ENCODE measurements at places on chromosomes 5 and 9.

DNA sequence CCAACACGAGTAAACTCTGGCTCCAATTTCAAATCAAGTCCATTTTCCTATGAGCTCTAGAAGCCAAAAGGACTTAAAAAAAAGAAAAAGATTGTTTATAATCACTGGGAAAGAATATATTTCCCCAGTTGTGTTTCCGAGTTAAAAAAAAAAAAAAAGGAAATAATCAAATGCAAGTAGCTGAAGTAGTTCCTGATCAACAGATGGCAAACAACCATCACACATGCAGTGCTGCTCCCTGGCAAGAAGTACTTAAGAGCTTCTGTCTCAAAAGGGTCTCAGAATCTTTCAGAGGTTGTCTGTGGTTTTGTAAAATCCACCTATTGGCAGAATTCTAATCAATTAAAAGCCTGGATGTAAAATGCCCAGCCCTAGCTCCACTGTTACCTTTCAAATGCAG is 387.9 kb downstream of the RAB3C start:
- no peak for DNase-seq

- DNase-seq, result no peak
Measured at GRCh38 chr9:84789463-84789830, 119.9 kb downstream of the NTRK2 start.

DNA sequence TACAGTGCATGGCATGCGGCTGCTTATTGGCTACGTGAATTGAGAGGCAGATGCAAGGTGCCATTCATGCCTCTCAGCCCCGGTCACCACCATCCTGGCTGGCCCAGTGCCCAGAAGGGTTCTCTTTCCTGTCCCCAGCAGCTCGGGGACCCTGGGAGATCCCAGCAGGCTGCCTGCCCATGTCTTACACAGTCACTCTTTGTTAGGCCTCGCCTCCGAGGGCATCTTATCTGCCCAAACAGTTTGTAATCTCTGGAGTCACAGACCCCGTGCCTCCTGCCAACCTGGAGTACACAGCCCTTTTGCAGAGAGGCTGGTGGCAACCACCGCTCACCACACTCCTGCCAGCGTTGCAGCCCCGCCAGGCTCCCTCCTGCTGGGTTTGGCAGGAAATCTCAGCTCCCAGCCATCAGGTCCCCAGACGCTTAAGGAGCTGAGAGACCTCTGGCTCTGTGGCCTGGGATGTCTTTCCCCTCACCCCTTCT is 7.0 kb upstream of the AK1 start:
- peak; percentile 60 for DNase-seq

- no peak for DNase-seq
Measured at GRCh38 chr9:127136880-127137639, 14.6 kb upstream of the ANGPTL2 start.

DNA sequence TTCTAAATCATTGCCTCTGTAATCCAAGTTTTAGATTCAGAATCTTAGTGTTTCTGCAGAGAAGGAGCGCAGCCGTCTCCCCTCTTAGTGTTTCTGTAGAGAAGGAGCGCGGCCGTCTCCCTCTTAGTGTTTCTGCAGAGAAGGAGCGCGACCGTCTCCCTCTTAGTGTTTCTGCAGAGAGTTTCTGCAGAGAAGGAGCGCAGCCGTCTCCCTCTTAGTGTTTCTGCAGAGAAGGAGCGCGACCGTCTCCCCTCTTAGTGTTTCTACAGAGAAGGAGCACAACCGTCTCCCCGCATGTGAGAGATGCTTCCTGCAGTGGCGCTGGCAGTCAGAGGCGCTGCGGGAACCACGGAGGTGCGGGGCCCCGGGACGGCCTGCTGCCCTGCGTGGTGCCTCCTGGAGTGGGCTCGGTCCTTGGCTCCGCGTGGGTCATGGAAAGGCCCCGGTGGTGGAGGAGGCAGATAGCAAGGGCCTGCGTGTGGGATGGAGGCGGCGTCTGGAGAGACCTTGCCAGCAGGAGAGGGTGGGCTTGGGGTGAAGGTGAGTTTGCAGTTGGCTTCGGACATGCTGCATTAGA is 10.9 kb downstream of the CEP72 start:
- no peak for DNase-seq

DNA sequence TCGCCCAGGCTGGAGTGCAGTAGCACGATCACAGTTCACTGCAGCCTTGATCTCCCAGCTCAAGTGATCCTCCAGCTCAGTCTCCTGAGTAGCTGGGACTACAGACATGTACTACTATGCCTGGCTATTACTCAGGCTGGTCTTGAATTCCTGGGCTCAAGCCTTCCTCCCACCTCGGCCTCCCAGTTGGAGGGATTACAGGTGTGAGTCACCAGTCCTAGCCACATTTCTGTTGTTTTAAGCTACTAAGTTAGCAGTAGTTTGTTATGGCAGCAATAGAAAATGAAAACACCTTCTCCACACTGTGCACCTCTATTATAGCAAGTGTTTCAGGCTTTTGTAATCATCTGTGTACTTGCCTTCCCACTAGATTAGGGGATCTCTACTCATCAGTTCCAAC is 588.9 kb upstream of the TLE4 start:
- no peak for DNase-seq

- DNase-seq, result no peak
Measured at GRCh38 chr9:87278971-87279733, 218.5 kb upstream of the DAPK1 start.

DNA sequence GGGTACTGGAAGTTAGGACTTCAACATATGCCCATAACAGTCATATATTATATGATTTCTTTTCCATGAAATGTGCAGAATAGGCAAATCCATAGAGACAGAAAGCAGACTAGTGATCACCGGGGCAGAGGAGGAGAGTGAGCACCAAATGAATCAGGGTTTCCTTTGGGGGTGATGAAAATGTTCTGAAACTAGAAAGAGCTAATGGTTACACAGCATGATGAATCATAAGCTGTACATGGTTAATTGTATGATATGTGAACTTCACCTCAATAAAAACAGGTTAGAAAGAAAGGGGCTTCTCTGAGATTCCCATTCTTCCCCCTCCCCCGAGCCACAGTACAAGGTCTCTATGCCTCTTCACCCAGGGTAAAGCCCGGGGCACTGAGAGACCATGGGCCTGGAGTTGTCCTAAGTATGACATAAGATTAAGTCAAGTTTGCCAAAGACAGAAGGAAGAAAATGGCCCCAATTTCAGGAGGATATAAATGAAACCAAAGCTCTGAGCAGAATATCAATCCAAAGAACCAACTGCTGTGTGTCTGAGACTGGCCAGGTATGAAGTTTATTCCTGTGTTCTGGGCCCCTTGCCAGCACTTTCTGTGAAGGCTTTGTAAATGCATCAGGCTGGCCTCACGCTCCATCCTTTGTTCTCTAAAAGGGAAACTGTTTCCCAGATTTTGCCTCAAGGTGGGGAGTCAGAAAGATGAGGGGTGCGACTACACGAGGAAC is 243.8 kb downstream of the CDK5RAP2 start:
- no peak for DNase-seq

DNA sequence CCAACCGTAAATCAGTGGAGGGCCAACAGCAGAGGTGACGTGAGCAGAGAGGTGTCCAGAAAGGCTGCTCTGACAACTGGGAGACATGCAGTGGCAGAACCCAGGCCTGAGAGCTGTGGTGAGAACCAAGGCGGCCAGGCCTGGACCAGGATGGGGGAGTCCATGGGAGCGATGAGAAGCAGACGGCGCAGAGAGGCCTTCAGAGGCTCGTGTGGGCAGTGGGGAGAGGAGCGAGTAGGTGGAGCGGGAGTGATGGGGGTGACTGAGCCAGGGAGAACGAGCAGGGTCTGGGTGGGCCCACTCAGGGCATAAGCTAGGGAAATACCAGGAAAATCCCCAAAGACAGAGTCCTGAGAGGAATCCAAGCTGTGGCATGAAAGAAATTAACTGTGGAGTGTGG is 7.9 kb upstream of the IL3 start:
- peak; percentile 22 for DNase-seq

DNA sequence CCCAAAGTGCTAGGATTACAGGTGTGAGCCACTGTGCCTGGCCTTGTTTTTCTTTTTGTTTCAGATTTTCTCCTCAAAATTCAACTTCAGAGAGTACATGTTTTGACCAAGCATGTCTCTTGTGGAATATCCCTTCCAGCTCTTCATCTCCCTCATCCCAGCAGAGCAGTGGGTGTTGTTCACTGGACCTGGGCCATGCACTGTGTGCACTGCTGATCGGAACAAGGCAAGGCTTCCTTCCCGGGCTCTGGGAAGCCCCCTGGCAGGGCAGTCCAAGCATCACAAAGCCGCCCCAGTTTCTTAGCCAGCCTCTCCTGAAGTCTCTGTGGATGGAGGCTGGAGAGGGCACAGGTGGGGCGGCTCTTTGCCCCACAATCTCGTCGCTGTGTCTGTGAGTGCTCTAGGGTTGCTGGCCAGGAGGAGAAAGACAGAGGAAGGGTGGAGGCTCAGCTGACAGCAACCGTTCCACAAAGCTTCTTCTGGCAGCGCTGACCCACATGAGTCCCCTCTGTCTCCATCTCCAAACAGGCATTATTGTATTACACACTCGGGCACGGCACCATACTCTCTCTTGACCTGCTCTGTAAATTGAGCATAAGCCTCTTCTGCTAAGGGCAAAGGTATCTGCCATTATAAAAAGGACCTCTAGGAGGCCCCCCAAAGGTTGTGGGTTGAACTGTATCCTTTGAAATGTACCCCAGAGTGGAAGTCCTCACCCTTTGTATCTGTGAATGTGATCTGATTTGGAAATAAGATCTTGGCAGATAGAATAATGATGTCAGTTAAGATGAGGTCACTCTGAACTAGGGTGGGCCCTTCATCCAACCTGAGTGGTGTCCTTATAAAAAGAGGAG is 89.6 kb downstream of the TARS1 start:
- DNase-seq, result peak; percentile 49

DNA sequence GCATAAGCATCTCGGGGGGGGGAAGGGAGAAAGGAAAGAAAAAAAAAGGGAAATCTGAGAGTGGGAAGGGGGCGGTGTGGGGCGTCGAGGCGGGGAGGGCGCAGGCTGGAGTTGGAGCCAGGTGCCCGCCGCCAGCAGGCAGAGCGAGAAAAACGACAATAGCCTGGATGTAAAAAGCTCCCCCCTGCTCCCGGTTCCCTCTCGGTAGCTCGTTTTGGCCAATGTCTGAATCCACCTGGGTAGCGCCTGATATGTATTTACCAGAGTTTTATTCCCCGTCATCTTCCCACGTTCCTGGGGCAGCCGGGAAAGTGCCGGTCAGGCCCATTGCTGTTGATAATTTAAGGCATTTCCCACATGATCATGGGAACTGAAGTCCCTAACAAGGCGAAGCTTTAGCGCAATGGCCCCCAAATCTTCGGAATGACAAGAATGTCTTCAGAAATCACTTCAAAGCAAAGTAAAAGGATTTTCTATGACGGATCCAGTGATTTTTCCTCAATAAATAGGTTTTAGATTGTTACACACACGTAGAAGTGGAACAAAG is 3.0 kb upstream of the OTP start:
- DNase-seq, result peak; percentile 79

- DNase-seq, result peak; percentile 81
Measured at GRCh38 chr5:533955-534742, 9.9 kb upstream of the SLC9A3 start.

- no peak for DNase-seq
Measured at GRCh38 chr5:176508603-176509002, 28.6 kb downstream of the RNF44 start.

- peak; percentile 34 for DNase-seq
Measured at GRCh38 chr5:68288707-68289134, 73.2 kb downstream of the PIK3R1 start.

DNA sequence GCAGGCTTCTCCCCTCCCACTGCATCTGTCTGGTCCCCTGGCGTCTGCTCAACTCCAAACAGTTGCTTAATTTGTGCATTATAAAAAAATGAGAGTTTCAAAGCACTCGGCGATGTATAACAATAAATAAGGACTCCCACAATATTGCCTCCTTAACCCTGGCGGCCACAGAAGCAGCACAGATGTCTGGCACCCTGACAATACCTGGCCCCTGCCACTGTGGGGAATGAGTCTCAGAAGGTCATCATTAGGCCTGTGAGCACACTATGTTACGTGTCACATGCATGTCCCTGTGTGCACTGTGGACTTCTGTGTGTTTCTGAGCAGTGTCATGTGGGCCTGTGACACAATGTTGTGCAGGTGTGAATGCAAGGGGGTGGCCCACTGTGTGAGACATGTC is 236.5 kb downstream of the PBX3 start:
- DNase-seq, result no peak

- no peak for DNase-seq
Measured at GRCh38 chr5:126015235-126016181, 407.7 kb upstream of the GRAMD2B start.

DNA sequence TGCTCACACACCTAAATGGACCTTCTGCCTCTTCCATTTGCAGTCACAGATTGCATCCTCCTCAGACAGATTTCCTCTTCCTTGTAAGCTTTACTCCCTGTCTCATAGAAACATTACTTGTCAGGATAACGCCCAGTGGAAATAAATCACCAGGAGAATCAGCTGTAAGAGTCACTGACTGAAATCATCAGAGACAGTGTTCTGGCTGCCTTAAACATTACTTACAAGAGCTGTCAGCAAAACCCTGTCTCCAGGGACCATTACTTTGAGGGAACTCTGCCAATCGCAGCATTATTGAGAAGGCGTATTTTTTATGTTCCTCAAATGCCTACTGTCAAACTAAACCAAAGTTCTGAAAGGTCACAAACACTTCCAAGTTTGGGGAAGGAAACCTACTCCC is 5.9 kb downstream of the DPYSL3 start:
- DNase-seq, result no peak

DNA sequence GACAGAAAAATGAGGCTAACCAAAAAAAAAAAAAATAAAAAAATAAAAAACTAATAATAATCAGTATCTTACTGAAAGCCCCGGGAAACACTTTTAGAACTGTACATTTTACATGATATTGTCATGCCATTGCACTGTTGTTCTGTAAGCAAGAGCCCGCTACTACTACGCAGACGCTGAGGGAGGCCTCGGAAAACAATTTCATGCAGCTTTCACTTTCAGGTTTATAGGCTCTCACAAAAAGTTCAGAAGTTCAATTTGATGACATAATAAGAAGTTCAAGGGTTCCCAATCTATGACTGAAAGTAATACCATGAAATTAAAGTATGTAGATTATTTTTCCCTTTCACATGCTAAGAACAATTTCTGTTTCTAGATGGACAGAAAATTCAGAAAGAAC is 318.3 kb upstream of the ITGA1 start:
- no peak for DNase-seq

GRCh38 chr9:14945351-14945750 is 35.1 kb upstream of the FREM1 start:
- no peak for DNase-seq

DNA sequence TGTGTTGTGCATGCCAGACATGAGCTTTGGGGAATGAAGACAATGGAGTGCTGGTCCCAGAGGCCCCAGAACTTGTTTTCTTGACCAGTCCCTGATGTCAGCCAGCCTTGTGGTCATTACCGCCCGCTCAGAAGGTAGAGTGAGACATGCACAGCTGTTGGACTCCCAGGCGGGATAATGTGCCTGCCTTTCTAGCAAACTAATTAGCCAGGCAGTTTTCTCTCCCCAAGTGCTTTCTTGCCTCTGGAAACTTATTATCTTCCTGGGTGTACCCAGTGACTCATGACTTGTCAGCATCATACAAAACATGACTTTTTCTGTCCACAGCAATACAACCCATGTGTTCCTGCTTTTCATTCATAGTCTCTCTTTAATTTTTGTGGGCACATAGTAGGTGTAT is 131.1 kb downstream of the RMI1 start:
- DNase-seq, result no peak

GRCh38 chr9:112774006-112774996 is 23.7 kb downstream of the SNX30 start:
- DNase-seq, result no peak

- no peak for DNase-seq
Measured at GRCh38 chr9:8850914-8851313, 1051.3 kb upstream of the DMAC1 start.
